ENCODE measurements at places on chromosomes 13 and 19.

GRCh38 chr13:33860526-33860925, 42.6 kb downstream of the RFC3 start:
- DNase-seq: no peak

GRCh38 chr13:95327190-95327589, 25.9 kb upstream of the ABCC4 start:
- no peak for DNase-seq

DNA sequence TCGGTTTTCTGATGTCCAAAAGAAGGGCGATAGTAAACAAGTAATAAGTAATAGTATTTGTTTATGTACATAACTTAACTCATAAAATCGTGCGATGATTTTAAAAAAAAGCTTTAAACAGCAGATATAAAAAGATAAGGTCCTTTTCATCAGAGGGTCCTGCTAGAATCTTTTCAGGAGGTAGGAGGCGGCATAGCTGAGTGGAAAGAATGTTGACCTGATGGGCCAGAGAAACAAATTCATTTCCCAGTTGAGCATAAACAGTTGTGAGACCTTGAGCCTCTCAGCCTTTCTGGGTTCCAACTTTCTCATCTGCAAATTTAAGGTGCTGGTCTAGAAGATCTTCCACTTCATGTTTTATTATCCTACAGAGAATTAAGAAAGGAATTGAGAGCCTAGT, 173.5 kb downstream of the LACC1 start:
- DNase-seq: no peak

DNA sequence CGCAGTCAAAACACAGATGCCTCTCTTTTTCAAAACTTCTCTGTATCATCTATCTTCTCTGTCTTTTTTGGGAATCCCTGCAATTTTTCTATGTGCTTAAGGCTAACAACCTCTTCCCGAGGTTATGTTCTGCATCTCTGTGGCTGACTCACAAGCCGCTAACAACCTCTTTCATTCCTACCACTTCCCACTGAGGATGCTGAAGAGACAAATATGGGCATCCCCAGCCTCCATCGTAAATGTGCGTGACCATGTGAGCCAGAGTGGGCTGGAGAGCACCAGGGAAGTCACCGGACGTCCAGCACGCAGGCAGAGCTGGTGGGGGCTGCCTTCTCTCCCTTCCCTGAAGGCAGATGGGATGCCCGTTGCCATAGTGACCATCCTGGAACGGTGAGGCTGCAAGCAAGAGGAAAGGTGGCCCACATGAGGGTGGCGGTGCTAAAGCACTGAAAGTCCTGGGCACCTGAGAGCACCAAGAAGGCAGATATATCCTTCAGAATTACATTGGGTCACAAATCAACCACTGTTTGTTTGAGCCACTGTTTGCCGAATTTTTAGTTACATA, 122.8 kb downstream of the SHISA2 start:
- no peak for DNase-seq

DNA sequence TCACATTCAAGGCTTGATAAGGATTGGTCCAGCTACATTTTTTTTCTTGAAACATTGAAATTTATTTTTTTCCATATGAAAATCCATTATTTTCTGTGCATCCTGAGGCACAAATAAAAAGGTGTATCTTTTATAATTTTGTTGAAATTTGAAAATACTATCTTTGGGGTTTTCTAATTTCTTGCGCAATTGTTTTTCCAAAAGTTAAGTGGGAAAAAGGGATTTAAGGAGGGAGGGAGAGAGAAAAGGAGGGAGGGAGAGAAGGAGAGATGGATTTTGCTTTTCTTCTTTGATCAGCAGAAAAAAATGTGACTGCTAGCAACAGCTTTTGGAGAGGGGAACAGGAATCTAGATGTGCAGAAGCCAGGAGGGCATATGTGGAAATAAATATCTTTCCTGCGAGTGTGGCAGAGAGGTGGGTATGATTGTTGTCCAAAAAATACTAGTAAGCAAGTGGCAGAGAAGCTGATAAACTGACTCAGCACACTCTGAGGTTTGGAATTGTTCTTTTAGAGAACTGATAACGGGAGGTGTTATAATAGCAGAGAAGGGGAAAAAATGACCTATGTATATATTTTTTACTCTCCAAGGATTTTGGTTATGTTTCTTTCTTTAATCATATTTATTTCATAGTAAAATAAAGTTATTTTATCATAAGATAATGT, 61.2 kb upstream of the EDNRB start:
- DNase-seq: no peak

GRCh38 chr19:15680478-15681322, 7.8 kb downstream of the CYP4F12 start:
- no peak for DNase-seq

GRCh38 chr19:46697204-46697960, 19.5 kb downstream of the PRKD2 start:
- DNase-seq: peak; percentile 82

DNA sequence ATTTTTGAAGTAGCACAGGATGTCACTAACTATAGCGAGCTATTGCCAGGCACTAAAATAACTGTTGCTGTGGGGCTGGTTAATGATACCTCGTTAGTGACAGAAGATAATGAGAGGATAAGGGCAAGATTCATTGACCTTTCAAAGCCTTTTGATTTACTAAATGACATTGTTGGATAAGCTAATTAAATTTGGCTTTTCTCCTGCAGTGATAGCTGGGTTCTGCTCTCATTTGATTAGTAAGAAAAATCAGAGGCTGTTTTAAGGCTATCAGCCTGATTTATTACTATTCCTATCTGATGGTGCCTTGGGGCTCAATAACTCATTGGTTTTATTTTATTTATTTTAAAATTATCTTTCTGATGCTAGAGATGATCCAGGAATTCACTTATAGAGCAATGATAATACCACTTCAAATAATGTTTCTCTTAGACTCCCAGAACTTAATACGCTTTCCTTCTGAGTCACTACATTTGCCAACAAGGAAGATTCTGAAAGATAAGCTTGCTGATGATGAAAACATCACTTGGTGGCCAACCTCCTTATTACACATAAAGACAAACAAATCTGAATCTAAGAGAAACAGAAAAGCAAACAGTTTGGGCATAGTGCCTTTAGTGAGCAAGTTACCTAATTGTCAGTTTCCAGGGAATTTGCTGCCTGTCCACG, 501.3 kb upstream of the ARGLU1 start:
- no peak for DNase-seq

DNA sequence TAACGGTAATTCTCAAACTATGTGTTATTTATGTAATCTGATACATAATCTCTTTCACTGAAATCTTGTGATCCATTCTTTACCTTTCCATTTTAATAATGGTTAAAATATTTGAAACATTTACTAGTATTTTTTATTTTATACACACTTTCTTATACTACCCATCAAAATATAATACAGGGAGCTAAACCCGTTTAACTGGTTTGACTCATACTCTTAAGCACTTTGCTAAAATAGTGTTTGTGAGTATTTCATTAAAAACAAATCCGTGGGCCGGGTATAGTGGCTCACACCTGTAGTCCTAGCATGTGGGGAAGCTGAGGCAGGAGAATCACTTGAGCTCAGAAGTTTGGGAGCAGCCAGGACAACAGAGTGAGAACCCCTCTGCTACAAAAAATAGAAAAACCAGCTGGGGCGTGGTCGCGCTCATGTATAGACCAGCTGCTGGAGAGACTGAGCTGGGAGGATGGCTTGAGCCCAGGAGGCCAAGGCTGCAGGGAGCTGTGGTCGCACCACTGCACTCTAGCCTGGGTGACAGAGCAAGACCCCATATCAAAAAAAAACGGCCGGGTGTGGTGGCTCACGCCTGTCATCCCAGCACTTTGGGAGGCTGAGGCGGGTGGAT, 43.8 kb upstream of the DCUN1D2 start:
- no peak for DNase-seq

GRCh38 chr19:46466536-46467196, 4.7 kb downstream of the PNMA8A start:
- no peak for DNase-seq

- DNase-seq: no peak
These were observed 1.8 kb downstream of the ABHD13 start for GRCh38 chr13:108220041-108220440.

- no peak for DNase-seq
These were observed 67.2 kb upstream of the GPR183 start for GRCh38 chr13:99374169-99374991.

DNA sequence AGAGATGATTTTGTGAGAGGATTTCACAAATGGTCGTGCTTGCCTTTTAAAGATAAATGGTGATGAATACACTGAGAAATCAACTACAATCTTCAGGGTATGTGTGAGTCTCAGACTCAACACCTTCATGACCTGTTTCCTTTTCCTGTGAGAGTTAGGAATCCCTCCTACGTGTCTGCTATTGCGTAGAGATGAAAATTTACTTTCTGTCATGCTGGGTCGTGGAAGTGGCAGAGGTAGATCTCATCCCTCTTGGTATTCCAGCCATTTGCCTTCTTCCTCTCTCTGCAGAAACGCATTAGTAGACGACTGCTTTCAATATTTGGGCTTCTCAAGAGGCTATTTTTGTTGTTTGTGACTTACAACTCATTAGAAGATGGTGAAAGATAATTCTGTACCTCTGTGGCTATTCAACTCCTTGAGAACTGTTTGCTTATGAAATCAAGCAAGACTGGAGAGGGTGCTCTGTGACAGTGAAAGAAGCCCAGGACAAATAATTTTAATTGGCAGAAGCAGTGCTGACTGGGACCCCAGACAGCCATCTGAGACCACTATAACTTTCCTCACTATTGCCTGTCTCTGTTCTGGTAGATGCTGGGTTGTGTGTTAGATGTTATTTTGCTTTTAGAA, 233.1 kb downstream of the LACC1 start:
- DNase-seq: no peak

GRCh38 chr13:77219401-77219800, 107.5 kb downstream of the MYCBP2 start:
- DNase-seq: no peak

GRCh38 chr13:24251525-24251924, 57.9 kb upstream of the C1QTNF9 start:
- DNase-seq: no peak

- DNase-seq: no peak
These were observed 5.3 kb upstream of the CYSLTR2 start for GRCh38 chr13:48648446-48648845.

DNA sequence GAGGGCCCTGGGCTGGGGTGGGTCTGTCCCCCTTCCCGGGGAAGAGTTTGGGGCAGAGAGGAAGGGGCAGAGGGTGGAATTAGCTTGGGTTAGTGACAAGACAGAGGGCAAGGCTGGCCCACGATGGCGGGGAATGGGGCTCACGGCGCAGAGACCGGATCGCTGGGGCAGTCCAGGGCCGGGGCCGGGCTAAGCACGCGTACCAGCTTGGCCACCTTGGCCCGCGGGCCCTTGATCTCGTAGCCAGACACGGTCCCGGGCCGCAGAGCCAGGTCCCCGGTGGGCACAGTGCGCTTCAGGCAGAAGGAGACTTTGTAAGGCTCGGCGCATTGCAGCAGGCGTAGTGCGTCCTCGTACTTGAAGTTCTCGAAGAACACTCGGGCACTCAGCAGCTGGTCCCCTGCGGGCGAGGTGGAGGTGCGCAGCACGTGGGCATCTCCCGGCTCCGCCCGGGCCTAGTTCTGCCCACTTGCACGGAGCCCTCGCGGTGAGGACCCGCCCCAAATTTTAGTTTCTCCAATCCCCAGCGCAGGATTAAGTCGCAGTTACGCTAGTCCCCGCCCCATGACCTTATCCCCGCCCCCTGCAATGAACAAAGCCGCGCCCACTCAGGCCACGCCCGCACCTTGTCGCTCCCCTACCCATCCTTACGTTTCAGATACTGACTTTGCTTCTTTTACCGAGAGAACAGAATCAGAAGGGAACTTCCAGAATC, 8.6 kb upstream of the HIPK4 start:
- peak; percentile 64 for DNase-seq

DNA sequence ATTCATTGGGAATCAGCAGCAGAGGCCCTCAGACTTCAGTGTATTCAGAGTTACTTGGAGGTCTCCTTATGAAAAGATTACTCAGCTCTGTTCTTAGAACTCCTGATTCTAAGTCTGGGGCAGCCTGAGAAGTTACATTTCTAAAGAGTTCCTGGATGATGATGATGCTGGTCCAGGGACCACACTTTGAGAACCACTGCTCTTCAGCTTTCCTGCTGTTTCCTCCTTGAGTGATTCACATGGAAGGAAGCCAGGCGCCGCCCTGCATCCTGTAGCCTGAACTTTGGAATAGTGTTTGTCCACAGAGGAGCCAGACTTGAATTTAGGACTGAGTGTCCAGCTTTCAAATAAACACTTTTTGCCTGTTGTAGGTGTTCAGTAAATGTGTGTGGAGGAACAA, 2.9 kb downstream of the CEBPG start:
- DNase-seq: no peak

GRCh38 chr19:49196527-49197240, 39.1 kb downstream of the TRPM4 start:
- peak; percentile 32 for DNase-seq

DNA sequence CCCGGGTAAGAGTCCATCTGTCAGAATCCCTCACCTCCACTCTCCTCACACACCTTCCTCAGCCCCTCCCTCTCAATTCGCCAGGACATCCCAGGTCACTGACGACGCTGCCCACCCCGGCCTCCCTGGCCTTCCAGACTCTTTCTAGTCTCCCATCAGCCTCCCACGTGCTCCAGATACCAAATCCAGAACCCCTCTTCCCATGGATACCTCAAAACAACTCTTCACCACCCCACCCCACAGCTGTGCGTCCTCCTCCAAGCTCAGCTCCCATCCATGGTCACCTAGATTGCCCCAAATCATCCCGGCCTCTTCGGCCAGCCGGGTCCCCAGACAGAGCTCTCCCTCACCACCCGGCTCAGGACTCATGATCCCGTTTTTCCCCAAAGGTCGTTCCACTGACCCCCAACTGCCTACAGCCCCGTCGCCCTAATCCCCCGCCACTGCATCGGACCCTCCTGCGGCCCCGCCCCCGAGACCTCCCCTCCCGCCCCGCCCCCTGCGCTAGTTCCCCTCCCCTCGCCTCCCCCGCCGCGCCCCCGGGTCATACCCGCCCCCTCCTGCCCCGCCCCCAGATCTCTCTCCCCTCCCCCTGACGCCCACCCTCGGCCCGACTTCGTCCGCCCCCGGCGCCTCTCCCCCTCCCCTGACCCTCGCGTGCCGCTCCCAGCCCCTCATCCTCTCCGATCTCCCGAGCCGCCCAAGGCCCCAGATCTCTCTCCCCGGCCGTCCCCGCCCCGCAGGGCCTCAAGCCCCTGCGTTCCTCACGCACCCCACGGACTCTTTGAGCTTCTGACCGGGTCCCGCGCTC, 546 bp downstream of the UBXN6 start:
- DNase-seq: peak; percentile 76

- no peak for DNase-seq
These were observed 95.3 kb upstream of the GPR12 start for GRCh38 chr13:26855921-26856320.

GRCh38 chr19:21498651-21499050, 6.8 kb upstream of the ZNF429 start:
- no peak for DNase-seq

GRCh38 chr19:50162988-50163387, at the start of gene IZUMO2:
TSS of gene IZUMO2 (minus strand) at chr19:50163281. CDS start at chr19:50163194, 87 bp downstream.
- DNase-seq: no peak

DNA sequence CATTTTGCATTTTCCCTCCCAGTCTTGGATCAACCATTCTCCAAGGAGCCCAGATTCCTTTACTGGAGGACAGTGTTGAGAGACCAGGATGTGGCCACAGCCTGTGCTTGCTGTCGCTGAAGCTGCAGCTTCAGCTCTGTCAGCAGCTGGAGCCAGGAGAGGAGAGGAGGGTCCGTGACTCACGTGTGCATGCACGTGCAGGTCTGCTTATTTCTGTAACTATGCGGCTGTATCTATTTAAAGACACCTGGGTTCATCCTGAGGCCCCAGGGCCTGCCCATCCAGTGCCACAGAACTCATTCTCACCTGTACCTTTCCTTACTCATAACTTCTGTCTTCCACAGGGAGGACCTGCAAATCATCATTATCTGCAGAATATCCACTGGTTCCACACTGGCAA, 8.2 kb upstream of the LAMP1 start:
- no peak for DNase-seq

All from retina (tissue), 1 donor.